T follicular helper cell (primary cell): ENCODE measurements at places on chromosomes 2 and 18.

DNA sequence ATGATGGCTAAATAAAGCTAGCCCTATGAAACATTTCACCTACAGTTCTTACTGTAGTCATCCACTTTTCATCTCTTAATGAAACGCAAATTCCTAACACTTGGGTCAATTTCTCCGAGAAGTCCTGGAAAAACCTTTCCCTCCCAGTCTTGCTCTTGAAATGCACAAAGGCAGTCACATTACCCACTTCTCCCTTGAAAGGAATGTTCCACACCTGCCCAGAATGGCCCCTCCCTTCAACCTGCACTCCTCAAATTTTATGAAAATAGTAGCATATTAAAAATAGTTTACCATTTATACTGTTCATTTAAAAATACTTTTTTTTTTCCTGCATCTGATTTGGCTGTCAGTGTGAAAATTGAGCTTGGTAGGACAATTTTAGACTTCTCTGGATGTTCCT, 64.7 kb upstream of the ACAA2 start:
- no peak for DNase-seq

DNA sequence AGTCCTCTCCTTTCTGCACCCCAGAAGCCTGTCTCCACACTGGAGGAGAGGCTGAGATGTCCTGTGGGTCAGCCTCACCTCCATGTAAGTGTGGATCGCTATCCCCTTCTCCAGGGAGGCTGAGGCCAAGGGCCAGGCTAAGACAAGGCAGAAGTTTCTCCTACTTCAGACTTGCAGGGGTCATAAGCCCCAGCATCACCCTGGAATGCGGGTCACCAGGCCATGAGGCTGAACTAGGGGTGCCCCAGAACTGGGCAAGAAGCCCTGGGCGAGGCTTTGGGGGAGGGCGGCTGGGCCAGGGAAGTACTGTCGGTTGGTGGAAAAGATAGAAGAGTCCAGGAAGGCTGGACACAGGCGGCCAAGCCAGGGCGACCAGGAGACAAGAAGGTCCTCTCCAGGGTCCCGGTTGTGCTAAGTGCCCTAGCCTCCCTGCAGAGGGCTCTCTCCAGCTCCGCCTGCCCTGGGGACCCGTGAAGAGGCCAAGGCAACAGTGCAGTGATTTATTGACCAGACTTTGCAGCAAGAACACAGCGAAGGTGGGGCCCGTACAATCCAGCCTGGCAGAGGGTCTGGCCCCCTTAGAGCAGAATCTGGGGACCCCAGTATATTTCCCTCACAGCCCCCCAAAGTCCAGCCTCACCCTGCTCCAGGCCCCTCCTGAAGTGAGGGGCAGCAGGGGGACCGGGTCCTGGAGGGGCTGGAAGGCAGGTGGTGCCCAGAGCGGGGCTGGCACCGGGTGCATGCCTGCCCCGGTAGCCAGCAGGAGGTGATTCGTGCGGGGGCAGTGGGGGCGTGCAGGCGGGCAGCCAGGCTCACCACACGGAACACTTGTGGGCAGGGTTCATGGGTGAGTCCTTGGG, 8.1 kb downstream of the ECEL1 start:
- DNase-seq = no peak

DNA sequence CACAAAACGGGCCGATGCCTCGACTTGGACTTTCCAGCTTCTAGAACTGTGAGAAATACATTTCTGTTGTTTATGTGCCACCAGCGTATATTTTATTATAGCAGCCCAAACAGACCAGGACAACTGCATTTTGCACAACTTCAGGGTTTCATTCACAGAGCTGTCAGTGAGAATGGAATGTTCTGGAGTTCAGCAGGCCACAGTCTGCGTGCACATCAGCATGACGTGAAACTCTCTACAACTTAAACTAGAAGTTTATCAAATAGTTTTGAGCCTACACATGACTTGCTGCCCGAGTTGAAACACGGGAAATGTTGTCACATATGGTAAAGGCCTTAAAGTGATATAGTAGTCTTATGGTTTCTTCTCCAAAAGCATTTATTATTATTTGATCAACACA, 3.9 kb upstream of the TRIB2 start:
- no peak for DNase-seq

- no peak for DNase-seq
Observed at GRCh38 chr2:148479398-148479797, 165.2 kb upstream of the EPC2 start.

- DNase-seq = no peak
Observed at GRCh38 chr2:148416248-148416647, 228.3 kb upstream of the EPC2 start.

DNA sequence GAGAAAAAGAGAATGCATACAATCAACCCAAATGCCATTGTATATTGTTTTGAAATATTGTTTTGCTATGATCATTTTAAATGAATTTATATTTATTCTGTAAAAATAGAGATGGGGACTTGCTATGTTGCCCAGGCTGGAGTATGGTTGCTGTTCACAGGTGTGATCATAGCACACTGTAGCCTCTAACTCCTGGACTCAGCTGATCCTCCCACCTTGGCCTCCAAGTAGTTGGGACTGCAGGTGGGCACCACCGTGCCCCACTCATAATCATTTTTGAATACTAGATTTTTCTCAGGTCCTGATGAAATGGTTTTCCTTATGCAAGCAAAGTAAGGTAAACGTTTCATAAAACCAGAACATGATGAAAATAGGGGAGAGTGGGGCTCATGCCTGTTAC, 46.3 kb downstream of the TMEM17 start:
- DNase-seq = no peak

- no peak for DNase-seq
Observed at GRCh38 chr18:53752781-53753367, 471.6 kb downstream of the MBD2 start.

DNA sequence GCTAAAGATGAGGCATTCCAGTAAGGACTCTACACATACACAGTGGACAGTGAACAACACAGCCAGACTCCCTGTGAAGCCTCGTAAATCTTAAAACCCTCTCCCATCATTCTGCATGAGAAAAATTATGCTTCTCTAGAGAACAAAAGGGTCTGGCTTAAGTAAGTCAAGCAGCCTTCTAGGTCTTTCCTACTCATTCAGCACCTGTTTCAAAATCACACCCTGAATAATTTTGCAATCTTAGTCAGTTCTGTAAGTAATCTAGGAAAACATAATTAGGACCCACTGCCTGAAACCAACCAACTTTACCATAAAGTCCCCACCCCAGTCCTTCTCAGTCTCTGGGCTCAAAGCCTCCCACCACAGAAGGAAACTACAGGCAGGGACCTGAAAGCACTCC, 19.7 kb downstream of the IAH1 start:
- no peak for DNase-seq

DNA sequence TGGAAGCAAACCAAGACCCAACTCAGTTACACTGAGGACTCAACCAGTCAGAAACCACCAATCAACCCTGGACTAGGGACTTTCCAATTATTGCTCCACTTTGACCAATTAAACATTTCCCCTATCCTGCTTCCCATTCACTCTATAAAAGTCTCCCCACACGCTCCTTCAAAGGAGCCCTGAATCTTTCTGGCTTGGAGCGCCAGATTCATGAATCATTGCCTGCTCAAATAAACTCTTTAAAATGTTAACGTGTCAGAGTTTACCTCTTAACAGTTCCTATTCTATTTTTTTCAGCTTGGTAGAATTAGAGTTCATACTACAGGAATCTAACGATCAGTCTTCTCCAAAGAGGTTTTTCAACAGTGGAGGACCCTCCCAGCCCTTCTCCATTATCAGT, 20.7 kb upstream of the SULT1C2 start:
- no peak for DNase-seq

DNA sequence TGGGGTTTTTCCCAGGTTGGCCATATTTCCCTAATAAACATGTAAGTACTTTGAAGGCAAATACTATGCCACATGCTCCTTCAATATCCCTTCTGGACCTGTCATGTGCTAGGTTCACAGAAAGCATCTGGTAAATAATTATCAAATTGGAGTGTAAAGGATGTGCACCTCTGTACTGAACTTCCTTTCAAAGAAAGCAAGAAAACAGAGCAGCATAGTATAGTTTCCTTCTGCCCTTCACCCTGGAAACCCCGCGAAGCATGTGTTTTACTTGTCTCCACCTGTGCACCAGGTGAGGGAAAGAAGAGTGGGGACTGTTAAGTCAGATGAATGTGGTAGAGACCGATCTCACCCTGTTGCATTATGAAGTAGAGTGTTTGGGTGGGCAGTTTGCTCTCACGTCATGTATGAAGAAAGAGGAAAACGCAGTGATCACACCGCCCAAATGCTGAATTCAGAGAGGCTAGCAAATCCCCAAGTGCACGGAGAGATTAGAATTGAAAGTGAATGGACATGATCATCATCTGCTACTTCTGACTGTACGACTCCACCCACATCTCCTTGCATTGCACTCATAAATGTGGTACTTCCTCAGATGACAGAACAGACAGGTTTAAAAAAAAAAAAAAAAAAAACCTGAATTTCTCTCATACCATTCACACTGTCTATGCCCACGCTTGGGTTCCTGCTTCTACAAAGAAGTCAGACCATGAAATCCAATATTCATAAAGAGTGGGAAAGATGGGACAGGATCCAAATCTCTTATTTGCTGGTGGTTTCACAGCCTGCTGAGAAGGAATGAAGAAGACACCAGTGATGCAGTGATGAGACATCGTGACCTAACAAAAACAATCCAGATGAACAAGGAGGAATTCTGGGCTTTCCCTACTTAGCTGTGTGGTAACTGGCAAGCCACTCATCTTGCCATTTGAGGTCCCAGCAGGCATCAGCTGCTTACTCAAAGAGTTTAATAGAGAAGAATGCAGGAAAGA, 448.6 kb downstream of the BCL11A start:
- DNase-seq = no peak

GRCh38 chr2:142989273-142990204, 112.1 kb downstream of the KYNU start:
- DNase-seq = no peak
